ENCODE measurements at places on chromosomes 7 and 10.

DNA sequence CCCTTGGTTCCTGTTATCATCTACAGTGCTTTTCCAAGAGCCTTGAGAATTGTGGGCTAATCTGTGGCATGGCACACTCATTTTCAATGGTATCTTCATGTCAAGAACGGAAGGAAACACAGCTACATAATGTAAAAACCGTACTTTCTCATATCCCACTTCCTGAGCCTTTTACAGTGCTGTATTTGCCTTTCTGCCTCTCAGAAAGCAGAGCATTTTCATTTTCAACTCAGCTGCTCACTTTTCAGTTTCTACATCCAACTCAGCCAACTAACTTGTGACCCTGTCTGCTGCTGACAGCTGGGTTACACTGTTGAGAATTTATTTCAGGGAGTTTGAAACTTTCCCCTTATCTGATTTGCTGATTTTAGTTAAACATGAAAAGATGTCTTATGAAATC, 875.8 kb upstream of the KCND2 start:
- no peak for DNase-seq

DNA sequence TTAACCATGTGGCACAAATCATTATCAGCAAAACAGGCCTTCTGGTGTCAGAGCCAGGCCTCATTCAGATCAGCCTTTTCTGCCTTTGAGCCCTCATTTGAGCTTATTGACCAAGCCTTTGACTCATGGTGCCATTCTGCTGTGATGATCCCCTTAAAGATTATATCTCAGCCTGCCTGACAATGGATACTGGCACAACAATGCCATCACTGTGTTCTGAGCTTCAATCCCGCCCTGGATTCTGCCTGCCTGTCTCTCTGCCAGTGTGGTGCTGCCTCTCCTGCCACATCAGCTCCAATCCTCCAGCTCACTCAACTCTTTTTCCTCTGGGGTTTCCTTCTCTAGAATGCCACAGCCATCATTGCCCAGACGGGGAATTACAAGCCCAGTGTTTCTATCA, 52.6 kb downstream of the SRI start:
- no peak for DNase-seq

DNA sequence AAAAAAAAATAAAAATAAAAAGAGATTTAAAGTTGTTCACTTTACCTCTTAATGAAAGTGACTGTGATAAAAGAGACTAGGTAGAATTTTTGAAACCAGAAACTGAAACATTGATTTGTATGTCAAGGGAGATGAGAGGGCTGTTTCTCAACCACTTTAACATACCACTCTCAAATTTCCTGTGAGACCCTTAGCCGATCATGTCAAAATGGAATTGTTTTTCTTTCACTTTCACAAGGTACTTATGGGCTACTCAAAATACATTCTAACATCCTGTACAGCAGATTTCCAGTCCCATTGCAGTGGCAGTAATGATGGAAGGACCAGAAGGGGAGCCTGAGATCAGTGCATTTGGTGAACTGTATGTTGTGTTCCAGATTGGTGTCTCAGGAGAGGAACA, 261.2 kb downstream of the PPP1R3A start:
- DNase-seq = no peak

DNA sequence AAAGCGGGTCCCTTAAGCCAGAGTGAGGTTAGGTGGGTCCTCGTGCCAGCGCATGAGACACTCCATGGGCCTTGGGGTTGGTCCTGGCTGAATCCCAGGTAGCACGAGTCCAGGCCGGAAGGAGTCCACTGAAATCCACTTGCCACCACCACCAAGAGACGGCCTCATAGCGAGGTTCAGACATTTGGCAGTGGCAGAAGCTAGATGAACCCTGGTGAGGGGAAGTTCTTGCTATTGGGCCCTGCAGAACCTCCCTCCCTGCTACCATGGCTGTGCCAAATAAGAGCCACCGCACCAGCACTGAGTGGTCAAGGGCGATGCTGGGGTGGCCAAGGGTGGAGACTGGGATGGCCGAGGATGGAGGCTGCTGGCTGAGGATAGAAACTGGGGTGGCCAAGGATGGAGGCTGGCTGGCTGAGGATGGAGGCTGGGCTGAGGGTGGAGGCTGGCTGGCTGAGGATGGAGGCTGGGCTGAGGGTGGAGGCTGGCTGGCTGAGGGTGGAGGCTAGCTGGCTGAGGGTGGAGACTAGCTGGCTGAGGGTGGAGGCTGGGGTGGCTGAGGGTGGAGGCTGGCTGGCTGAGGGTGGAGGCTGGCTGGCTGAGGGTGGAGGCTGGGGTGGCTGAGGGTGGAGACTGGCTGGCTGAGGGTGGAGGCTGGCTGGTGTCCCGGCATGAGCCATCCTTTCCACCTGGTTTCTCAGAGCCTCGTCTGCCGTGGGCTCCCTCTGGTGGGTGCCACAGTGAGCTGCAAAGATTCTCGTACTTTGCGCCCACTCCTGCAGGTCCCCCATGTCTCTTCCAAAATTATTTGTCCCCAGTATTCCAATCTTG, 88.2 kb downstream of the ELFN1 start:
- peak; percentile 21 for DNase-seq

DNA sequence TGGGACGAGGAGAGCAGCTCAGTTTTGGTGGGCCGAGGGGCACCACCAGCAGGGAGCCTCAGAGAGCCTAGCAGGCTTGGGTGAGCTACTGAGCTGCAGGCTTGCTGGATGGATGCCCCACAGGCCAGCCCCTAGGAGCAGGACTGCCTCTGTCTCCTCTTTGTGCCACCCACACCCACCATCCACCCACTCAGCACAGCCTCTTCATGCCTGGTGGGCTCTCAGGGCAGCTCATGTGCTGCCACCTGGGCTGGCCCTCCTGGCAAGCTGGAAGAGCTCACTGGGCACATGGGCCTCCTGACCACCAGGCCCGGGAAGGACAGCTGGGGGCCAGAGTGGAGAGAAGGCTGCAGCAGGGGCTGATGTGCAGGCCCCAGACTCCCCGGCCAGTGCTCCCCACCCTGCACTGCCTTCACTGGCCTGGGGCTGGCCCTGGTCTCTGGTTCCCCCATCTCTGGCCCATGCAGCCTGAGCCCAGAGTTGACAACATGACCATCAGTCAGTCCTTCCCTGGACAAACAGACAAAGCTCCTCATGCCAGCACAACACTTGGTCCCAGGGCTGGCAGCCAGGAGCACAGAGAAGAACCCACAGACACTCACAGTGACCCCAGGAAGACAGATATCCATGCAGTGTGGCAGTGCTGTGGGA, 8.2 kb downstream of the RASGEF1A start:
- no peak for DNase-seq

- DNase-seq = peak; percentile 22
Measured at GRCh38 chr10:110355922-110356627, 51.4 kb upstream of the SMNDC1 start.

DNA sequence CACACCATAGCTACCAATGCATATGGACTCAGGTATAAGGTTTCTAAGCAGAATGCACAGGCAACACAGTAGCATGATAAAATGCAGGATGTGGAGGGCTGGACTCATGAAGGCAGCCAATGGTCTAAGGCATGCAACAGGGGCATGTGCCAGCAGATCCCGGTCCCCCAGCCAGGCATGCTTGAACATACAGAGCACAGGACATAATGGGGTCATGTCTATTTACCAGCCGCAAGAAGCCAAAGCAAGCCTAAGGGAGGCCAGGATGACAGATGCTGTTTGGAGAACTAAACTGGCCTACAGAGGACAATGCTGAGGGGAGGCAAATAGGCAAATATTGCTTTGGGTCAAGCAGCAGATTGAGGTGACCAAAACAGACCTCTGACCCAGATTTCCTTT, 60.0 kb upstream of the PDLIM1 start:
- DNase-seq = no peak

DNA sequence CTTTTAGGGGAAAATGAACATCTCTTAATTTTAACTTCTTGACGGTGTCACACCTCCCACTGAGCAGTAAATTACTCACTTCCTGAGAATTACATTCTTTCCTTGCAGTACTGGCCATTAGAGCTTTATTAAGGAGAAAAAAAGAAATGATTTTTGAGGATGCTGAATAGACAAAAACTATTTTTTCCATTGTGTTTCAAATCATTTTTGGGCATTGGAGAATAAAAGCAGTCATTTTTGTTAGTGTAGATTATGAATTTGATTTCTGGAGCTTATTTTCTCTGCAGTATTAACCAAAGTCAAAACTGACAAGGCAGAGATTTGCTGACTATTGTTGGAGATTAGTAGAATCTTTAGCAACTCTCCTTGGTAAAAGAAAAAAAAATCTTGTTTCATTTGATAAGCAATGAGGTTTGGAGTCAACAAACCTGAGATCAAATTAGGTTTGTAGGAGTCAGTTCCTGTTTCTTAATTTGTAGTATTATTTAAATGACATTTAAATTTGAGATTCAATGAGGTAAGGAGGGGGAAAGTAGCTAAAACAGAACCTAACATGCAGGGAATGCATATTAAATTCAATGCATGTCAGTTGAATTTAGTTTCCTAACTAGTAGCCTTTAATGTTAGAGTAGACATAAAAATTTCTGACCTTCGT, 70.6 kb downstream of the AP3M1 start:
- no peak for DNase-seq

DNA sequence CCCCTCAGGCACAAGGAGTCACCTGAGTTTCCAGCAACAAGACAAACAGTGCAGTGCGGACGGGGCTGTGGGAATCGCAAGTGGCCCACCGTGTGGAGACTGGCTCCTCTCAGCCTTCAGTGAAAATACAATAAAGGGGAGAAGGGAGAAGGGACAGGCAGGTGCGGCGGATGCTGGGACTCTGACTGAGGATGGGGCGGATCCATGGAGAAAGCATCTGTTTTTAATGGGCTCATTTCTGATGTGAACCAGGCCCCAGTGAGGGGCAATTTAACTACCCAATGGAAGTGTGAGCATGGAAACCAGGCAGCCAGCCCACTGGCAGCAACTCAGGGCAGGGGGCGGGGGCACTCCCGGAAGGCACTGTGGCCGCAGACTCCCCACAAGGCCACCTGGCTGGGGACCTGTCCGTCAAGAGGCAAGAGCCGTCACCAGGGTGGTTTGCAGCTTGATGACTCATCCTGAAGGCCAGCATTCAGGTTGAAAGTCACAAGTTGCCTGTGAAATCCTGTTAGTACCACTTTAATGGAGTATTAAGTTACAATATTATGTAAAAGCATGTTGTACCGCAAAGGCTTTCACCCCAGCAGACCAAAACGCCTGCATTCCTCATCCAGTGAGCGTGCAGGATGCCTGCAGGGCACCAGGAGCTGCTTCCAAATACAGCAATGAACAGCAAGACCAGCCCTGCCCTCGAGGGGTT, 476.4 kb downstream of the PTPRN2 start:
- DNase-seq = no peak

DNA sequence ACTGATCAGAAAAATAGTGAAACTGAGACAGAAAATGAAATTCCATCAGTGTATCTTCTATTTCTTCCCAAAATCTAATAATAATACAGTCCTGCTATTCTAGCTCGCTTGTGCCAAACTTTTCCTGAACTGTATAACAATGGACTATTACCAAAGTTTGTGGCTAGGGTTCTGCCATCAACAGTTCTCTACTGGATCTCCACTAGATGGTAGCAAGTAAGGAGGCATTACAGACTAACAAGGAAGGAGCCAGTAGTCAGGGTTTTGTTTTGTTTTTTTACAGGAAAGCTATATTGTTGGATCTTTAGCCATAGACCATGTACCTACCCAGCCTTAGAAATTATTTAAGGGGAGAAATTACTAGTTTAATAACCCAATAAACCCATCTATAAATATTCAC, 10.8 kb downstream of the MTERF1 start:
- no peak for DNase-seq

DNA sequence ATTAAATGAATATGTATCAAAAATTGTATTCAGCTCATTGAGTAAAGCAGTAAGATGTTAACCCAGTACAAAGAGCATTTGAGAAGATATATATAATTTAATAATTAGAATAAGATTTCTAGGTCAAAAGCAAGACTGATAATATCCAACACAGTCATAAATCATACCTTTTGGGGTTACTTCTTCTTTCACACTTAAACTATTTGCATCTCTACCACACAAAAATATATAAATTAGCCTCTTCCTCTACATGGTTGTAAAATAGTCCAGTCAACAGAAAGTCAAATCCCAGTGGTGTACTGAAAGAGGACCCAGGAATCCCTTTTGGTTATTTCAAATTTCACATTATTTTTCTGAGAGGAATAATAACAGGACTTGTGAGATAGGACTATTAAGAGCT, 204.6 kb upstream of the INHBA start:
- DNase-seq = no peak

- DNase-seq = no peak
Measured at GRCh38 chr7:153017223-153017622, 257.7 kb downstream of the ACTR3B start.

GRCh38 chr7:938546-939185, 15.8 kb downstream of the ADAP1 start:
- DNase-seq = no peak

GRCh38 chr10:25501912-25502311, 327.1 kb downstream of the GPR158 start:
- no peak for DNase-seq

- no peak for DNase-seq
Measured at GRCh38 chr10:55630491-55631056, 730.5 kb downstream of the ZWINT start.

DNA sequence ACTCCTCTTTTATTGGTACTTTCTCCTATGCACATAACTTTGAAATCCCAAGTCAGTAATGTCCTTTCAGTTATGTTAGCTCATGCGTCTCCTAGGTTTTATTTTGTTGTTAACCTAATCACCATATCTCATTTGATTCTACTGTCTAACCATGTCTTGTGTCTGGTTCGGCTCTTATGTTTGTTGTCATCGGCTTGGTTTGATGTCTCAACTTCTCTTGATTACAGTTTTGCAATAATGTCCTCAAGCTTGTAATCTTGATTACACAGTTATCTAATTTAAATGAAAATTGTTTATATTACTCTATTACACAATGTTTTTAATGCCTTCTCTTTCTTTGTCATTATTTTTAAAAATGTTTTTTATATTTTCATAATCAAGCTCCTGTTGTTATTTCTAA, 35.9 kb upstream of the SEMA3A start:
- no peak for DNase-seq

- no peak for DNase-seq
Measured at GRCh38 chr7:95628831-95629439, 32.6 kb upstream of the PDK4 start.

GRCh38 chr7:35992436-35992835, 160.6 kb upstream of the EEPD1 start:
- no peak for DNase-seq

- DNase-seq = no peak
Measured at GRCh38 chr7:36965625-36966024, 241.3 kb upstream of the AOAH start.

Measured in stimulated activated CD4-positive, alpha-beta T cell treated with anti-CD3 and anti-CD28 coated beads, Interleukin-12 subunit alpha, Interleukin-12 subunit beta, amount 100 ng/mL, for 4 hours (primary cell).